ENCODE measurements at places on chromosomes 11 and 22.
A peak's percentile ranks its signal among the peaks of the same experiment; 100 is the strongest.

DNA sequence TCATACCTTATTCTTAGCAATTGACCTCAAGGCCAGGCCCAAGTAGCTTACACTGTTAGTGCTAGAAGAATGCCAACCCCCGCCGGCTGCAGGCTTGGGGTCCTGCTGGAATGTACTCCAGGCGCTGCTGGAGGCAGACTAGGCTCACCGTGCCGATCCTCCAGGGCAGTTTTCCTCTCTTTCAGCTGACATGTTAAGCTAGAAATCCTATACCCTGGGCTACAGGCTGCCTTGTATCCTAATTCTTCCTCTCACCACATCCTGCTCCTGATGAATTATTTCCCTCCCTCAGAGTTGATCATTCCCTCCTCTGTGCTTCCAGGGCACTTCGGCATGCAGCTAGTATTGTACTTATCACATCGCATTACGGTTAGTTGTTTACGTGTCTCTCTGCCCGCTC lies 3.4 kb downstream of the SPTBN2 start:
- peak; percentile 94 for DNase-seq

DNA sequence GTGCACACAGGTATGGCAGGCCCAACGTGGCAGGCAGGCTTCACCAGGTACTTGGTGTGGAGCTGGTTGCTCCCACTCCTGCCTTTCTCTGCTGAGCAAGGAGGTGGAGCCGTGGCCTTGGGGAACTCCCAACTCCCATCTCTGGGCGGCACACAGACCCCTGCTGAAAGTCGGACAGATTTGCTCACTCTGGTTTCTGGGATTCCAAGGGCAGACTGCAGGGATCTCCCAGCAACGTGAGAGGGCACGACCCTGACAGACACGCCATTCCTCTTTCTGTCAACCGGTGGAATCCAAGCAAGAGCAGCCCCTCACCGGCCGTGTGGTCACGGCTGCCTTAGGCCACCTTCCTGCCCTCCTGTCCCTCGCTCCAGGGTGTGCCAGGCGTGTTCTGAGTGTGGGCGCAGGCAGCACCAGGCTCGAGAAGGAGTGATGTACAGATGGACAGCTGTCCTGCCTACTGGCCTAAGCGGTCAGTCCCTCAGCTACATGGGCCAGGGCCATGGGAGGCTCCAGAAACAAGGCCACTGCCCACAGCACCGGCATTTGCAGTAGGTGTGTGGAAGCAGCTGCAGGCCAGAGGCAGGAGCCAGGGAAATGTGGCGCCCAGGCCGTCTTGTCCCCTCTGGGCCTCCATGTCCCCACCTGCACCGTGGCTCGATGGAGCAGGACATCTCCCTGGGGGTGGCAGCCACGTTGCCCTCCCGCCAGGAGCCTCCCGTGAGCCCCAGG lies 13.7 kb upstream of the PPARA start:
- peak; percentile 24 for DNase-seq

DNA sequence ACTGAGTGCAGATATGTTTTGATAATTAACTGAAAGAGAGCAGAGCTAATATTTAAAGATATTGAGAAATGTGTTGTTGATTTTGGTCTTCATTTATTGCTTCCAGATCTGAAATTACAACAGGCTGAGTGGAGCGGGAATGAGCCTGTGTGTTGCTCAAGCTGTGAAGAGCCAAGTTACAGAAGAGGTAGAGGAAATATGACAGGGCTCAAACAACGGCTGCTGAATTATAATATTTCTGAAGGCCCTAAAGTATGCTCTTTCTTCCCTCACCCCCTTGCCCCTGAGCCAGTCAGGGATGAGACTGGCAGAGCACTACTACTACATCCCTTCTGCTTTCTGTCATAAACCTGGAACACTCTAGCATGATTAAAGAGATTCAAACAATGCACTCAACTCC lies 115.6 kb downstream of the FANCF start:
- DNase-seq, result no peak

DNA sequence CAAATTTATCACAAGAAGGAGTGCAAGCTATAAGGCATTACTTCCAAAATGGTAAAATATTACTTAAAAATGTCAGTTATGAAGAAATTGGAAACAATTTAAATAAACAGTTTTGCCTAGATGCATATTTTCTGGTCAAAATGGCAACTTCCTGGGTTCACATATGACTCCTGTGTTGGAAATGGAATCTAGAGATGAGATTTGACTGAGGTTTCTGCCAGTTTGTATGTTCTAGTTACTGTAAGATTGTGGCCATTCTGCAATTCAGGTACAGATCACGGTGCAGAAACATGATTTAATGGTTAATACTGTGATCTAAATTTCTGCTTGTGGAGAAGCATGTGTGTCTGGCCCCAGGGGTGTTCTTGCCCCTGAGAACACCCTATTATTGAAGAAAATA lies 3.4 kb upstream of the OR4C6 start:
- no peak for DNase-seq

- DNase-seq, result no peak
These were observed 153.1 kb downstream of the BRD1 start for GRCh38 chr22:49674479-49675050.

GRCh38 chr11:134731213-134731961 lies 319.3 kb upstream of the B3GAT1 start:
- DNase-seq, result no peak

DNA sequence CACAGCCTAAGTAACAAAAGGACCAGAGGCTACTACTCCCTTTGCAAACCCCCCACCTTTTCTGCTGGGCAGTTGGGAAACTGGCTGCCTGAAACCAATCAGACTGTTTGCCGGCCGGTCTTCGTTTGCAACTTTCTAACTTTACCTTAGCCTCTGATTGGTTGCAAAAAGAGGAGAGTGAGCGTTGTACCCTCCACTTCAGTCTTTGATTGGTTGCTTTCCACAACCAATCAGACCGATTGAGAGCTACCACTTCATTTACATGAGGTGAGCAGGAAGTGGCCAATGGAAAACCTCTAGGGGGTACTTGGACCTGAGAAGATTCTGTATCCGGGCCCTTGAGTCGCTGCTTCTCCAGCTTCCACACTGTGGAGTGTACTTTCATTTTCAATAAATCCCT lies 18.8 kb upstream of the CLNS1A start:
- DNase-seq, result no peak

DNA sequence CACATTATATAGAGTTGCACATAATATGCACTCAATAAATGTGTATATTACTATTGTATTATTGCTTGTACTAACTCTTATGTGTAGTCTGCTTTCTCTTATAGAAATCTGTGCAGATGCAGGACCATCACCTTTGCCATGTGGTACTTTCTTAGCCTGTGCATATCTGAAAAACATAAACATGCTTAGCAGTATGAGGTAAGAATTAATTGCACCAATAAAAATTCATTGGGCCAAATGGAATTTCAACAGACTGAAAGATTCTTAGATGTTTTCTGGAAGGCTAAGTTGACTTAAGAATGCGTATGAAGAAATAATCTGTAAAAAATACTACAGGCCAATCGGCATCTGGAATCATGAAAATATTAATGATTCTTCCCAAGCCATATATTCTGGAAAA lies 55.3 kb downstream of the TRPC6 start:
- no peak for DNase-seq

DNA sequence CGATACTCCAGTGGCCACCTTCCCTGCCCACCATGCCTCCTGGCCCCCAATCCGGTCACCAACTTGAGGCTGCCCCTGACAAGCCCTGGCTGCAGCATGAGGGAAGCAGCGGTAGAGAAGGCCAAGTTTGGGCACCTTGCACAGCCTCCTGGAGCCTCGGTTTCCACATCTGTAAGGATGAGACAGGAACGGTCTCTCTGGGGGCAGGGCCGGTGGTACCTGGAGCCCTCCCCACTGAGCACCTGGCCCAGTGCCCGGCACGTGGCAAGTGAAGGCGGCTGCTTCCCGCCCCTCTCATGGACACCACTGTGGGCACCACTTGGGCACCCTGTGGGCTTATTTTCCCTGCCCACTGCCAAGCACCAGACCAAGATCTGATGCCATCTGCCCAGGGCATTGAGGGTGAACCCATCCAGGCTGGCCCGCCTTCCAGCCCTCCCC lies 77.8 kb downstream of the CDKN1C start:
- DNase-seq, result no peak

DNA sequence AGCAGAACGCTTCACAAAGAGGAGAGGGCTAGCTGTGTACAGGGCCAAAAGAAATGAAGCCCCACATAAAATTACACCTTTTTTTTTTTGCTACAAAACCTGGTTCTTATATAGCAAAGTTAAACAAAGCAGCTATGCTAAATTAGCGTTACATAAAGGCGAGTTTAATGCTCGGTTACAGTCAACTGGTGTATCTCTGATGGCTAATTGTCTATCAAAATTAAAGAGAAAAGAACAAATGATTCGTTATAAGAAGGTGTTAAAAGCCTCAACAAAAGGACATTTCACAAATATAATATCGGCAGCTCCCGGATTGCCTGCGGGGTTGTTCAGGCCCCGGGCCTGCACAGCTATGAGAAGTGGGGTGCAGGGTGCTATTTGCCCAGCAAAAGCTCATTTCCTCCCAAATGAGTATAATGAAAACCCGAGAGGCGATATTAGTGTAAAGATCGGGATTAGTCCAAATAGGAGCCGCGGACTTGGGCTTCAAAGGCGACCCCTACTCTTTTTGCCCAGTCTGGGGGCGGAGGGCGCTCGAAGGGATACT lies 13.3 kb upstream of the PAX6 start:
- DNase-seq, result no peak

DNA sequence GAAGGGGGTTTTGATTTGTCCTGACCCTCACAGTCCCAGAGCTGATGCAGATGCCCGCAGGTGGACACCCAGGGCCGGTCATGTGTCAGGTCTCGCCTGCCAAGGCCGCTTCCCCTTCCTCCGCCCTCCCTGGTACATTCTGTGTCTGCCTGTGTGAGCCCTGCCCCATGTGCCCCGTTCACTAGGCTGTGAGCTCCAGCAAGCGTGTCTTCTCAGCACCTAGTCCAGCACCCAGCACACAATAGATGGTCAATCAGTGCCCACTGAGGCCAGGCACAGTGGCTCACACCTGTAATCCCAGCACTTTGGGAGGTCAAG lies 29.9 kb upstream of the PPARA start:
- DNase-seq, result no peak

GRCh38 chr22:37470087-37470445 lies 16.1 kb downstream of the MFNG start:
- peak; percentile 13 for DNase-seq

GRCh38 chr22:39318507-39319283 lies 728 bp downstream of the RPL3 start:
- no peak for DNase-seq

DNA sequence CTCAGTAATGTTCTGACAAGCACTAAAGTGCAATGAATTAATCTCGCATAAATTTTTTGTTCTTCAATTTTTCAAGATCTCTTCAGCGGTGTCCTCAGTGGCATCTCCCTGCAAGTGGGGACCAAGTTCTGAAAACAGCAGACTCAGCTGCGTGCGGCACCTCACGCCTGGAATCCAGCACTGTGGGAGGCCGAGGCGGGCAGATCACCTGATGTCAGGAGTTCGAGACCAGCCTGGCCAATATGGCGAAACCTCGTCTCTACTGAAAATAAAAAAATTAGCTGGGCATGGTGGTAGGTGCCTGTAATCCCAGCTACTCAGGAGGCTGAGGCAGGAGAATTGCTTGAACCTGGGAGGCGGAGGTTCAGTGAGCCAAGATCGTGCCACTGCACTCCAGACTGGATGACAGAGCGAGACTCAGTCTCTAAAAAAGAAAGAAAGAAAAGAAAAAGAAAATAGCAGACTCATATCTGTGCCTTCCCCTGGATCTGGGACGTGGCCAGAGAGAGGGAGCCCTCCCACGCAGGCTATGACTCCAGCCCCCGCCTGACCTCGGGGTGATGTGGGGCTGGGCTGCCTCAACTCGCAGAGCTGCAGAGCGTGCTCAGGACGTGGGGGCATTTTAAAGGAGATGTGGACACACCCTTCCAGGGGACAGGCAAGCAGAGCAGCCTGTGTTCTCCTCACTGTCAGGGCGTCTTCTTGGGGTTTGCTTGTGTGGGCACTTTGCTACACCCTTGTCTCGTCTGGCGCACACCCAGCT lies 346.6 kb downstream of the BRD1 start:
- DNase-seq, result no peak

DNA sequence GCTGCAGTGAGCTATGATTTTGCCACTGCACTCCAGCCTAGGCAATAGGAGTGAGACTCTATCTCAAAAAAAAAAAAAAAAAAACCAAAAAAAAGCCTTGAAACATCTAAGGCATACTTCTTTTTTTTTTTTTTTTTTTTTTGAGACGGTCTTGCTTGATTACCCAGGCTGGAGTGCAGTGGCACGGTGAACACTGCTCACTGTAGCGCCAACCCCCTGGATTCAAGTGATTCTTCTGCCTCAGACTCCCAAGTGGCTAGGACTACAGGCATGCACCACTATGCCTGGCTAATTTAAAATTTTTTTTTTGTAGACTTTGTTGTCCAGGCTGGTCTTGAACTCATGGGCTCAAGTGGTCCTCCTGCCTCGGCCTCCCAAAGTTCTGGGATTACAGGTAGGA lies 19.5 kb downstream of the ARFGAP3 start:
- no peak for DNase-seq

DNA sequence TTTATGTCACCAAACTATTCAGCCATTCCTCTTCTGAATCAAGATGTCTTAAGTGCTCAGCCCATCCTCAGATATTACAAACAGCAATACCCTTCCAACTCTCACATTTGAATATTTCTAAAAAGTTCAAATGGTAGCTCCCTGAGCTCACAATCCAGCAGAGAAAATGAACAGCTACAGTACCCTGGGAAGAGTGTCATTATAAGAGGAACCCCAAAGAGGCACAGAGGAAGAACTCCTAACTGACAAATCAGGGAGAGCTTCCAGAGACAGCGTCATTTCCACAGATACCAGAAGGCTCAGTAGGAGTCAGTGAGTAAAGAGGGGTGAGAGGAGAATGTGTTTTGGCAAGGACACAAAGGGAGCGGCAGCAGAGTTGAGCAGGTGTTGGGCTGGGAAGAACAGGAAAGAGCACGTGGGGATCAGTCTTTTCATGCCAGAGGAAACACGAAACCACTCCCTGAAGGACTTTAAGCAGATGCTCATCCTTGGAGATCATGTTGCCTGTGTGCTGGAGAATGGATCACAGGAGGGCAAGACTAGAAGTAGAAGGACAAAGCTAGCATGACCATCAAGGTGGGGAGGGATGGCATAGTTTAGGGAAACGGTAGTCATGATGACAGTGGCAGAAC lies 4.3 kb downstream of the CLTCL1 start:
- peak; percentile 32 for DNase-seq

- no peak for DNase-seq
These were observed 417.0 kb upstream of the DDI1 start for GRCh38 chr11:103619480-103619879.

DNA sequence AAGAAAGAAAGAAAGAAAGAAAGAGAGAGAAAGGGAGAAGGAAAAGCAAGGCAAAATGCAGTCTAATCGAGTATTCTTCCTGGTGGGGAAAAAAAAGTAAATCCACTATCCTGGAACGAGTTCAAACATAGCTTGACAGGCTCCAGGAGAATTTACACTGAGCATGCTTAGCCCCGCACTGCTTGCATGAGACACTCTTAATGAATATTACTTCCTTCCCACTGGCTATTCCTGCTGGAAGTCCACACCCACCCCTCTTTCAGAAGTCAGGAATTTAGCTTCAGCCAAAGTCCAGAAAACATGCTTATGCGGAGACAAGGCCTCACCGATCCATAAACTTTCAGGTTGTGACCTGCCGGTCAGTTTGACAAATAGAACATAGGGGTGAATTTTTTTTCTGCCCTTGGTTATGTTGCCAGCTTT lies 251.8 kb upstream of the BLID start:
- peak; percentile 94 for DNase-seq

- DNase-seq, result peak; percentile 35
These were observed 423 bp upstream of the RTN3 start for GRCh38 chr11:63680834-63681320.

Data from amniotic epithelial cell (primary cell).